ENCODE measurements at places on chromosomes 7 and 10.

DNA sequence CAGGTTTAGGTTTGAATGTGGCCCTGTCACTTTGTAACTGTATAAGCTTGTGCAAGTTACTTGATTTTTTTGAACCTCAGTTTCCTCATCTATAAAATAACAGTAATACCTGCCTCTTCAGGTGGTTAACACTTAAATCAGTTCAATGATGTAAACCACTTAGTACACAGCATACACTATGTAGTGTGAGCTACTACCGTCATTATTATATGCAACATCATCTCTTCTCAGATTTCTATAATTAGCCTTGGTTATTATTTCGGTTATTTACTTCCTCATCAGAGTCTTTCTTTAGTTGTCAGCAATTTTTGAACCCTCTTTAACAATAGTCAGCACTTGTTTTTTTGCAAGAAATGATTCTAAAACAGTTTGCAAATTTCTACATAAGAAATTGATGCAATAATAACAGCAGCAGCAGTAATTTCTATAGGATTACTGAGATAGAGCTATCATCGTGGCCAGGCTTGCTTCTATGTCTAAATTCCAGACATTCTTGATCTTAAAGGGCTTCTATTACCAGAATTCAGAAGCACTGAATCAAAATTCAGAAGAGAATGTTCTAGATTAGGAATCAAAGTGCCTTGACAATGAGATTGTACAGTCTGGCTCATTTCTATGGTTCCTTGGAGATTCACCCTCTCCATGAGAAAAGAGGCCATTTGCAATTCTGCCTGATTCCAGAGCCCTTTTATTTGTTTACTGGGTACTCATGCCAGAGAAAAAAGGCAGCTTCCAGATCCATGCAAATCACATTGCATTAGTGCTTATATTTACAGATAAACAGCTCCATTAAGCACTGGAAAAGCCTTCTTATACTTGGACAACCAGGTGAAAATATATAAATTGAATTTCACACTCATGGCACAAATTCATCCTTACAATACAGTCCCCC is 25.0 kb upstream of the WDR11 start:
- DNase-seq = no peak

DNA sequence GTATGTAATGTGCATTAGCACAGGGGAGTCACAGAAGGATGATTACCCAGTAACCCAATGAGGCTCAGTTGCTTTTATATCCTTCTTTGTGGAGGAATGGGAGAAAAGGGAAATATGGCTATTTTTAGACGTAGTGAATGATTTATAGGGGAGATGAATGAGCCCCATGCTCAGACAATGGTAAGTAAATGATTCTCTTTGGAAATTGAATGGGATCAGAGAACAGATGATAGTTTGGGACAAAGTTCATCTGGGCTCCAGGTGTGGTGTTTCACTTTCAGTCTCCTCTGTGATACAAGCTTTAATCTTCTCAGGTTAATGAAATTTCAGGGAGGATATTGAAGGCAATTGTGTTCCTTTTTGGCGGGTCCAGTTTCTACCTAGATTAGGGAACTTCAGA is 63.0 kb upstream of the MPP7 start:
- DNase-seq = peak; percentile 58

GRCh38 chr7:132019703-132020102 is 463.3 kb upstream of the PODXL start:
- no peak for DNase-seq

DNA sequence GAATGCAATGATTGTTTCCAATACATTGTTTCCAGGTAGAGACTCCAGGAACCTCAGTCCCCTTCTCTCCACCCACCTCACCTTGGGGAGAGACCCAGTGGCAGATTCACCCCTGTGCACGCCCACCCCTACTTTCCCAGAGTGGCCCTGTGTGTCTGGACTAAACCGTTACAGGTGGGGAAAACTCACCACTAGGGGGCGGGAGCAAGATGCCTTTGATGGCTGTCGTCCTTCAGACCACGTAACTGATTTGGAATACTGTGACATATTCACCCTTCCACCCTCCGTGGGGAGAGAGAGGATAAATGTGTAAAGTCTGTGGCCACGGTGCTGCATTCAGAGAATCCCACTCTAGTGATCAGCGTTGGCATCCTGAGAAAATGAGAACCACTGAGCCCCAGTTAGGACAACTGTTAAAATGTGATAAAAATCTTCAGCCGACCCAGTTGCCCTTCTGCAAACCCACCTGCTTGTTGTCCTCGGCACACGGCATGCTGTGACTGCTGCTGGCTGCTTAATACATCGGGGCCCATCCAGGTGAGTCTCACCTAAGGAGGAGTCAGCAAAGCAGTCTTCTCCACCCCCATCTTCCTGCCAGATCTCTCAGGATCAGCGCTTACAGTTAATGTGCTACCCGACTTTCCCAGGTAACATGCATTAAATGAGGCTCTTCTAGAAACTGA is 41.5 kb upstream of the NMT2 start:
- peak; percentile 87 for DNase-seq

GRCh38 chr7:46163246-46163645 is 242.2 kb upstream of the IGFBP3 start:
- DNase-seq = peak; percentile 11

DNA sequence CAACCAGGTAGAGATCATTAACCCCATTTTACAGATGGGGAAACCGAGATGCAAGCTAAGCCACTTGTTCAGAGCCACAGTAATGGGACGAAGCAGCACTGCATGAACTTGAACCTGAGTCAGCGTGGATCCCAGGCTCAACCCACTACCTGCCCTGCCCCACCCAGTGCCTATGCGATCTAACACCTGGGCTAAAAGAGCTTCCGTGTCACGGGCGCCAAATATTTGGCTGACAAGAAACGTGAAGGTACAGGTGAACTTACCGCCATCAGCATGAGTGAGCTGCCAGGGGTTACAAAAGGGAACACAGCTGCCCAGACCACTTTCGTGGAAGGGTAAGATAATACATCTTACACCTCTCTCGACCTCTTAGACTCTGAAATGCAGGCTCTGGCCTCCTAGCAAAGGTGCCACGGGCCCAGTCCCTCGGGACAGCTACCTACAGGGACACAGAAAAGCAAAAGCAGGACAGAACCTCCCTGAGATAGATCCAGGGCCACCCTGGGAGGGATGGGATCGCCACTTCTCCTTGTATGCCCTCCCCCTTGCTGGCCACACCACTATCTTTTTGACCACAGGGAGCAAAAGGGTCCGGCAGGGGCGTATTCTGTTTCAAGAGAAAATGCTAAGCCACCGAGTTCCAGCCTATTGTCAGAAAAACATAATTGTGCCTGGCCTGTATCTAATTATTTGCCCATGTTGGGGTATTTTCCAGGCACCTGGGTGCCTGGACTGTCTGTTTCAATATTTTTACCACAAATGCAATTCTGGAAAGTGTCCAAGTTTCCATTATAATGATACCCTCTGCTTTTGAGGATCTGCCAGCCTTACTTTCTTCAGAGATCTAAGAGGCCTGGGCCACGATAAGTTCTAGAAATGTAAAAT is 6.4 kb downstream of the CHST15 start:
- DNase-seq = no peak

GRCh38 chr7:125555916-125556315 is 626.3 kb upstream of the POT1 start:
- DNase-seq = no peak

DNA sequence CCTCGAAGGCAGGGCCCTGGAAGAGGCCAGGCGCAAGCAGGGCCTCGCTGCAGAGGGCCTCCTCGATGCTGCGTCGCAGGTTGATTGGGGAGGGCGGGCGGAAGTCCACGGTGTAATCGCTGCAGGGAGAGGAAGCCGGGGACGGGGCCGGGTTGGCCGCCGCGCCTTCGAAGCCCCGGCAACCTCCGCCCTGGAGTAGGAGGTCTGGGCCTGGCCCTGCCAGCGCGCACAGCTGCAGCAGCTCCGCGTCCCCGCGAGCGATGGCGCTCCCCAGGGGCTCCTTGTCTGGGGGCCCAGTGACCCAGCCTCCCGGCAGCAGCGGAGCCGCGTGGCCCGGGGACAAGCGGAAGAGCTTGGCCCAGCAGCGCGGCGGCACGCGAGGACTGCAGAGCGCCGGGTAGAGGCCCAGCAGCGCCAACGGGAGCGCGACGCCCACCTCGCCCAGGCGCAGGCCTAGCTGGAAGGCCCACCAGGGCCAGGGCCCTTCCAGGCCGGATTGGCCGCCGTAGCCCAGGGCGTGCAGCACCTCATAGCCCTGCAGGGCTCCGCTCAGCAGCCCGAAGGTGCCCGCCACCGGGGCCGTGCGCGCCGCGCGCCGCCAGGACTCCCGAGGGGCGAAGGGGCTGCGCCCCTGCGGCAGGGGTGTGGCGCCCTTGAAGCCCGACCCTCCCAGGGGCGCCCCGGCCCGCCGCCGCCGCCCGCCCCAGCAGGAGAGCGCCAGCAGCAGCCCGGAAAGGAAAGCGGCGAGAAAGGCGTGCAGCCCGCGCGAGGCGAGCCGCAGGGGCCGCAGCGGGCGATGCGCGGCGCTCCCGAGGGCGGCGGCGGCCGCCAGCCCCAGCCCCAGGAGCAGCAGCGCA is 7.8 kb upstream of the RBM28 start:
- DNase-seq = no peak

Data from stomach (tissue), 19 donors.